ENCODE measurements at places on chromosomes 5 and 9. TPM values are rescaled to one million over a fixed set of nuclear protein-coding genes. Genes with fewer than 3 reads are reported as not detected.

GRCh38 chr9:70420441-70421271 is 6.2 kb upstream of the KLF9 start:
- DNase-seq: peak; percentile 68

- DNase-seq: peak; percentile 58
Observed at GRCh38 chr5:143066556-143067281, 296.5 kb downstream of the ARHGAP26 start.

GRCh38 chr9:109579191-109579948 is 81.3 kb upstream of the PTPN3 start:
- DNase-seq: no peak

DNA sequence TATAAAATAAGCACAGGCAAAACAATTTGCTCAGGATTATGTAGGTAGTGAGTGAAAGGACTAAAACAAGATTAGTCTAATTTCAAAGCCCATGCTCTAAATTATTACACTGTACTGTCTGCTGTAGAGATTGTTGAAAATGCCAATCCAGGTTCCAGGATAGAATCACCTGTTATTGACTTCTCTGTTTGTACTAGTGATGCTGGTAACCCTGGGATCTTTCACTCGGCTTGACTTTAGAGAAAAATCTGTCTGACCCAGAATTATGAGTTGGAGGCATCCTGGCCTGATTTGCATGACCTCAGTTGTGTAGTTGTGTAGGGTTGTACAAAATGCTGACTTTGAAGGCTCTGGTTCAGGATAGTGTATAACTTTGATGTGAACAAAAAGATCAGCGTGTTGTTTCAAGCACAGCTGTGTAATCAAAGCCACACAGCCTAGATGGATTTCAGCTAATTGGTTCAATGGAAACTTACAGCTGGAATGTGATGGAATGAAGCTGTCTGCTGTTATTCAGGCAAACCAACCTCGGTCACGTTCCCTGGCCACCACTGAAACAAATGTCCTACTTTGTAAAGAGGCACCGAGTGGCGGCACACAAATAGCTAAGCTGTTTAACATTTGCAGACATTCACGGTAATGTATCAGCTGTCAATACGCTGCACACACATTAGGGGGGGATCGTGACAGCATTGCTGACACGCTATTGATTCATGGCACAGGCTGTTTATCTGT is 340.3 kb downstream of the KCTD16 start:
- no peak for DNase-seq

- DNase-seq: no peak
Observed at GRCh38 chr9:13718539-13718938, 439.0 kb upstream of the MPDZ start.

- DNase-seq: peak; percentile 22
Observed at GRCh38 chr5:62199792-62200716, 106.0 kb upstream of the KIF2A start.

DNA sequence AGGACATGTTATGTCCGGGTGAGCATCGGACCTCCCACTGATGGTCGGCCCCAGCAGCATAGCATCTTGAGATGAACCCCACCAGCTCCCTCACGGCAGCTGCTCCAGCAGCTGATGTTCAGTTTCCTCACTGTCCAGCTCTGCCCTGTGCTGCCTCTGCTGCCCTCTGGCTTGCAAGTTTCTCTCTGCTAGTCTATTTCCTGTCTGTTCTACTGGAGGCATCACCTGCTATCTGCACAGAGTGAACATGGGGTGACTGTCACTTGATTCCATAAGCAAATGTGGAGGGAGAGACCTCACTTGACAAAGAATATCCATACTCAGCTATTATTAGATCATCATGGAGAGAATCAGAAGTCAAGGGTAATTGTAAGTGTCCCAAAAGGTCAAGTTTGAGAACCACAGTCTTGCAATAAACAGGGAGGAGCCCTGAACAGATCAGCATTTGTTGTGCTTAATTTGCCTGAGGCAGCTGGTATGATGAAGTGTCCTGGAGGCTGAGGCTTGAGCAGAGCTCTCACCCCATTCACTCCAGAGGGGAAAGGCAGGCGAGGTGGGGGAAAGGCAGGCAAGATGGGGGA is 702.8 kb downstream of the SEMA5A start:
- no peak for DNase-seq

GRCh38 chr5:59598547-59598874 is 295.0 kb downstream of the PDE4D start:
- no peak for DNase-seq

DNA sequence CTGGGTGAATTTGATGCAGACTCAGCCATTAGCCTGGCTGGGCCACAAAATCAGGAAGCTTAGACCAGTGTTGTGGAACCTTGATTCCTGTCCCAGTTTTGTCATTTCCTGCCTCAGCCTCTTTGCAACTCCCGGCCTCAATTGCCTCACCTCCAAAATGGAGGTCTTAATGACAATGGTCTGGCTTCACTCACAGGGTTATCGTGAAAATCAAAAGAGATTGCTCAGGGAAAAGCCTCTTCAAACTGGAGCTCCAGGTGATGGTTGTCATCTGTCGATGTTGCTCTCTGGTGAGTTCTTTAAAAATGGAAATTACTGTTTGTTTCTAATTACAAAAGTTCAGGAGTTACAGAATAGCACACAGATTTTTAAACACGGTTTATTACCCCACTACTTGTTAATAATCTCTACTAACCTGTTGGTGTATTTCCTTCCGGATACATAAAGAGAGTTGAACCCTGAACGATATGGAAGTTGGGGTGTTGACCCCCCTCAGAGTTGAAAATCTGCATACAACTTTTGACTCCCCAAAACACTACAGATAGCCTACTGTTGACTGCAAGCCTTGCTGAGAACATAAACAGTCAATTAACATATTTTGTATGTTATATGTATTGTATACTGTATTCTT is 109.9 kb upstream of the CPEB4 start:
- DNase-seq: no peak

DNA sequence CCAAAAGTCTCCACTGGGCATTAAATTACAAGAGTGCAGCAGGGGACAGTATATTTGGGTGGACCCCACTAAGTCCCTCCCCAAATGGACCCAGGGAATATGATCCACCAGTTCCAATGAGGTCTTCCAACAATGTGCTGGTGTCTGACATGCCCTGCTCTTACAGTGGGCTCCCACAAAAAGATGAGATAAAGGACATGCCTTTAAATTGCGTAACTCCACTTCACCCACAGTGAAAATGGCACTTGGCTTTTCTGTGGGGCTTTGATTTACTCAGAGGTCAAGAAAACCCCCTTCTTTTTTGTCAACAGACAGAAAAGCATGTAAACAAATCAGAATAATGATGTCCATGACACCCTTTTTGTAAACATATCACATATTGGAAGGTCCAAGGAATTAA is 336.5 kb downstream of the EBF1 start:
- DNase-seq: no peak

DNA sequence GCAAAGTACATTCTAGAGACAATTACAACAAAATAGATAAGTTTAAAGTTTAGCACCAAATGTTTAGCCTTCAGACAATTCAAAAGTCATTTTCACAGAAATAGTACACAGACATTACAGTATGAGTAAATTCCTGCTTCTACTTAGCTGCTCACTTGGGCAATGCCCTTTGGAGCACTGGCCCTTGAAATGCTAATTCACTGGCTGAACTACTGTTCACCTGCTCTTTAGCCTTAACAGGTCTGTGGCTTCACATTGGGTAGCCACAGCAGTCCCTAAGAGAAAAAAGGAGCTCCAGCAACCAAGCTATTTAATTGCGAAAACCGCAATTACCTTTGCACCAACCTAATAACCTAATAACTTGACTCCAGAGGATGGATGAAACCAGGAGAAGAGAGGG is 916.2 kb upstream of the DMAC1 start:
- no peak for DNase-seq

- DNase-seq: no peak
Observed at GRCh38 chr9:77763566-77763965, 115.4 kb upstream of the GNA14 start.

DNA sequence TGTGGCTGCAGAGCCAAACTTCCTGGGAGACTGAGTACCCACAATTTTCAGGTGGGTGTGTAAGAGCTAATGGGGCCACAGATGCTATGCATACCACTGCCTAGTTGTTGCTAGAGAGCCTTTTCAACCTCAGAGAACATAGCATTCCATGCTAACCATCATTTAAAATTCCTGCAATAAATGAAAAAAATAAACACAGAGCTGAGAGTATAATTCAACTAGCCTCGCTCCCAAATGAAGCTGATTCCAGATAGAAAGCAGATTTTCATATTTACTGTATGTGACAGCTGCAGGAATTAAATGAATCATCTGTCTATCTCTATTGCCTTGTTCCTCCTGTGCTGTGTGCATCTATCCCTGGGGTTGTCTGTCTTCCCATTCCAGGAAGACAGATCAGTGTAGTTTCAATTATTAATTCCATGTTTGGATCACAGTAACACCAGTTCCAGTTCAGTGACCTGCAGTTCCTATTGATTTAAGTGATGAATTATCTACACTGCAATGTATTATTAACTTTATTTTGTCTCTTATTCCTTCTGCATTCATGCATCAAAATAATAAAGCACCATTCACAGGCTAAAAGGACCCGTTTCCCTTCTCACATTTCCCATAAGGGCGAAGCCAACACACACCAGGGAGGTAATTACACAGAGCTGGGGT is 324.5 kb downstream of the SLIT3 start:
- DNase-seq: no peak

Gene FGF18
- total RNA-seq: 0.18 TPM

Gene YTHDC2
- 26.8 TPM for total RNA-seq

Gene PCDHGA10
- total RNA-seq: not detected

Gene KCTD16
- 0.29 TPM for total RNA-seq

Gene ST8SIA4
- total RNA-seq: 31.6 TPM

Gene TMC1
- 0.38 TPM for total RNA-seq
